ENCODE measurements at places on chromosomes 6 and 20. TPM values are rescaled to one million over a fixed set of nuclear protein-coding genes. Genes with fewer than 3 reads are reported as not detected.

DNA sequence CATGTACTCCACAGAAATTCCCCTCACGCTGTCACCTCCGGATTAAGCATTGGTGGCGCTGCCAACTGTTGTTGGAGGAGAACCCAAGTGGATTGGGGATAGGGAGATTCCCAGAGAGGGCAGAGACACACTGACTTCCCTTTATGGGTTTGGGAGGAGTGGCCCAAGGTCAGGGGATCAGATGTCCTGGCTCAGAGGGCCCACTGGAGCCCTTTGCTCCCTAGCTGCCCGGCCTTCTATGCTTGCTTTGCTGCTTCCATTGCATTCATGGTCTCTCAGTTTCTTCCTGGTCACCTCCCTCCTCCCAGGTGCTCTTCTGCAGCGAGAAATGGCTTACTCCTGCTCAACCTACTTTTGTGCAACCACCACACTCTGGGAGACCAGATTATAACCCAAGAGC, 14.3 kb downstream of the CUL9 start:
- H3K27me3 ChIP-seq = no peaks in the 10 kb centered on the region
- no peak overlapping the region for H3K4me3 ChIP-seq
- peak; percentile 1 for DNase-seq
- no peak overlapping the region for H3K27ac ChIP-seq
- no peaks in the 10 kb centered on the region for H3K4me1 ChIP-seq

DNA sequence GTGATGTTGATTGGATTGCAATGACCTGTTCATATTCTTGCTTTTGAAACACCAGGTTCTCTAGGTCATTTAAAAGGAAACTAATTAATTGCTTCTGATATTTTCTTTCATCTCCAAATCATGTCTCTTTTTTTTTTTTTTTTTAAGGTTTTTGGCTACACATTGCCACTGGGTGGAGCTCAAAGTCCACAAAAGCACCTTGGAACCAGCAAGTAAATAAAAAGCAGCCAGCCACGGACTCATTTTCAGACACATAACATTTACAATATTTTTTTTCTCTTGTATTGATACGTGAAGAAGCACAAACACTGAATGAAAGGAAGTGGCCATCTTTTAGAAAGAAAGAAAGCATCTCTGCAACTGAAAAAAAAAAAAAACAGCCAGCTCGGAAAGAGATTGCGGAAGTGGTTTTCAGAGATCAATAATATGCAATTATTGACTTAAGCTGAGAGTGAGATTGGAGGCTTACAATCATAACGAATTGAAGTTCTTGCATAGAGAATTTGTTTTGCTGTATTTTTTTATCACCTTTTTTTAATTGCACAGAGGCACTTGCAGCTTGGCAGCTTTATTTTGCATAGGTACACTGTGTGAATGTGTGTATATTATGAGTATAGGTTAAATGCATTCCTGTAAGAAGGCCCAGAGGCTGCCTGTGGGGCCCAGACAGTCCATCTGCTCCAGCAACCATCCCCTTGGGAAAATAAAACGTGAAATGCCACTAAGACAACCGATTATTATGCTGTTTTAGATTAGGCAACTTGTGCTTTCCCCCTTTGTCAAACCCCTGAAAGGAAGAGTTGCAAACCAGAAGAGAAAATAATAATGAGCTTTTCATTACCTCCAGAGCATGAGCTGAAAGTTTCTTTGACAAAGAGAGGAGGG, 28.2 kb downstream of the CGA start:
- peak overlapping the region; percentile 2 for H3K4me3 ChIP-seq
- no peak overlapping the region for H3K27ac ChIP-seq
- no peaks in the 10 kb centered on the region for H3K36me3 ChIP-seq
- no peaks in the 10 kb centered on the region for H3K4me1 ChIP-seq
- DNase-seq = no peak

- no peak for DNase-seq
- H3K4me3 ChIP-seq = no peak overlapping the region
- no peaks in the 10 kb centered on the region for H3K36me3 ChIP-seq
- no peaks in the 10 kb centered on the region for H3K27me3 ChIP-seq
- H3K27ac ChIP-seq = no peak overlapping the region
Observed at GRCh38 chr6:143005816-143006215, 54.9 kb upstream of the AIG1 start.

- H3K27me3 ChIP-seq = peaks cover 4% of the 10 kb centered on the region
- no peaks in the 10 kb centered on the region for H3K36me3 ChIP-seq
- H3K4me1 ChIP-seq = no peaks in the 10 kb centered on the region
- no peak overlapping the region for H3K27ac ChIP-seq
- DNase-seq = no peak
Observed at GRCh38 chr20:63137851-63138415, 78.0 kb downstream of the YTHDF1 start.

DNA sequence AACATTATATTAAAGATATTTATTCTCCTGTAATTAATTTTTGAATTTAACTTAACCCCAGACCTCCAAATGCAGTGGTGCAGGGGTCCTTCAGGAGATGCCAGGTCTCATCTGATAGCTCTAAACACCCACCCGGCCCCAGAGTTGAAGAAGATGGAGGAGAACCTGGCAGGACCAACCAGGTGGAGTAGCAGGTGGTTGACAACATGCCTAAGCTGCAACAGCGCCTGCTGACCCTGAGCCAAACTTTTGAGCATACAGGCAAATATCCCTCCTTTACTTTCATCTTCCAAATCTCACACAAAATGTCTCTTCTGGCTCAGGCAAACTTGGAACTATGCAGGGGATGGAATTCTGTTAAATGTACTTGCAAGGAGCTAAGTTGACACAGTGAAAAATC, 145.3 kb upstream of the TCF21 start:
- no peak overlapping the region for H3K4me3 ChIP-seq
- H3K36me3 ChIP-seq = no peaks in the 10 kb centered on the region
- no peak for DNase-seq
- H3K27ac ChIP-seq = no peak overlapping the region

GRCh38 chr6:3391902-3392458, 64.9 kb downstream of the SLC22A23 start:
- no peaks in the 10 kb centered on the region for H3K27me3 ChIP-seq
- no peaks in the 10 kb centered on the region for H3K4me1 ChIP-seq
- no peak overlapping the region for H3K27ac ChIP-seq

DNA sequence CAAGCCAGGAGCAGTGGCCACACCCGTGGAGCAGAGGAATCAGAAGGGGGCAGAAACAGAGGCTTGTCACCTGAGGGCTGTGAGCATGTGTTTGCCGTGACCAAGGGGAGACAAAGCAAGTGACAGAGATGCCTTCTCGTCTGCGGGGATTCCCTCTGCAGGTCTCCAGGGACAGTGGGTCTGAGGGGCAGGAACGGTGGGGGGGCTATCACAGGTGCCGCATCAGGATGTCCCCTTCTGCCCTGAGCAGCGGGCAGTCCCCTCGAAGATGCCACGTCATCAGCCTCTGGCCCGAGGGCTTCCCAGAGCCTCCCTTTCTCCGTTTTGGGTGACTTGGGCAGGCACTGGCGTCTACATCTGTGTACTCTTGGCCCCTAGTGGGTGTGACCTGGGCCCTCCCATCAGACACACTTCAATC, 338.7 kb downstream of the PREX1 start:
- no peaks in the 10 kb centered on the region for H3K36me3 ChIP-seq
- peaks cover 8% of the 10 kb centered on the region for H3K27me3 ChIP-seq
- DNase-seq = no peak

GRCh38 chr20:36238153-36238552, 1.9 kb downstream of the AAR2 start:
- peaks cover 4% of the 10 kb centered on the region for H3K36me3 ChIP-seq
- peaks cover 21% of the 10 kb centered on the region for H3K4me1 ChIP-seq
- peak overlapping the region; percentile 42 for H3K4me3 ChIP-seq
- no peak overlapping the region for H3K27ac ChIP-seq

- H3K4me1 ChIP-seq = peaks cover 8% of the 10 kb centered on the region
- H3K27ac ChIP-seq = no peak overlapping the region
- H3K36me3 ChIP-seq = no peaks in the 10 kb centered on the region
- H3K27me3 ChIP-seq = peaks cover 28% of the 10 kb centered on the region
Observed at GRCh38 chr6:147527197-147527596, 18.7 kb downstream of the SAMD5 start.

GRCh38 chr6:57305107-57305506, 12.3 kb upstream of the PRIM2 start:
- no peaks in the 10 kb centered on the region for H3K36me3 ChIP-seq
- DNase-seq = no peak
- H3K27ac ChIP-seq = no peak overlapping the region
- no peaks in the 10 kb centered on the region for H3K4me1 ChIP-seq
- H3K4me3 ChIP-seq = no peak overlapping the region
- H3K27me3 ChIP-seq = peaks cover 19% of the 10 kb centered on the region

DNA sequence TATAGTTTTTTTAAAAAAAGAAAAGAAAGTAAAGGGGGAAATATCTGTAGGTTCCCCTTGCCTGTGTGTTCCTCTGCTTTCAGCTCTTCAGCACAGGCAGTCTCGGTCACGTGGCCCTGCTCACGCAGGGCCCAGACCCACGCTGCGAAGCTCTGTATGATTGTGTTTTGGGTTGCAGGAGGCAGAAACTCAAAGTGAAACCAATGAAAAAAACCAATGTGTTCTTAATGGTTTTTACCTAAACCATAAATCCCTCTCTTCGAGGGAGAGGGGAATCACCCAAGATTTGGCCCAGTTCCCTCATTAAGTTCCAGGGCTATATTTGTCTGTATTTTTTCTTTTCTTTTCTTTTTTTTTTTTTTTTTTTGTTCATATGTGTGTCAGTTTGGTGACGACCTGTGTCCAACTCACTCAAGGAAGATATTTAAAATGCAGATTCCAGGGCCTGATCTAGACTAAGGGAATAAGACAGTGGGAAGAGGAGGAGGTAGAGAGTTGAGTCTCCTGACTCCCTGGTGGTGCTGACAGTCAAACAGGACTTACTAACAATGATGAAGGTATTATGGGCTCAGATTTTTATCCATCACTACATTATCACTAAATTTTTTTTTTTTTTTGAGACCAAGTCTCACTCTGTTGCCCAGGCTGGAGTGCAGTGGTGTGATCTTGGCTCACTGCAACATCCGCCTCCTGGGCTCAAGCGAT, 33.8 kb upstream of the RREB1 start:
- H3K4me1 ChIP-seq = peaks cover 20% of the 10 kb centered on the region
- no peak overlapping the region for H3K27ac ChIP-seq

- H3K4me1 ChIP-seq = no peaks in the 10 kb centered on the region
- H3K27ac ChIP-seq = no peak overlapping the region
- no peak overlapping the region for H3K4me3 ChIP-seq
- no peaks in the 10 kb centered on the region for H3K36me3 ChIP-seq
- peaks cover 2% of the 10 kb centered on the region for H3K27me3 ChIP-seq
Observed at GRCh38 chr20:59657459-59658046, 53.2 kb downstream of the PHACTR3 start.

GRCh38 chr20:18657575-18657974, 69.7 kb downstream of the DTD1 start:
- H3K36me3 ChIP-seq = no peaks in the 10 kb centered on the region
- no peaks in the 10 kb centered on the region for H3K27me3 ChIP-seq

DNA sequence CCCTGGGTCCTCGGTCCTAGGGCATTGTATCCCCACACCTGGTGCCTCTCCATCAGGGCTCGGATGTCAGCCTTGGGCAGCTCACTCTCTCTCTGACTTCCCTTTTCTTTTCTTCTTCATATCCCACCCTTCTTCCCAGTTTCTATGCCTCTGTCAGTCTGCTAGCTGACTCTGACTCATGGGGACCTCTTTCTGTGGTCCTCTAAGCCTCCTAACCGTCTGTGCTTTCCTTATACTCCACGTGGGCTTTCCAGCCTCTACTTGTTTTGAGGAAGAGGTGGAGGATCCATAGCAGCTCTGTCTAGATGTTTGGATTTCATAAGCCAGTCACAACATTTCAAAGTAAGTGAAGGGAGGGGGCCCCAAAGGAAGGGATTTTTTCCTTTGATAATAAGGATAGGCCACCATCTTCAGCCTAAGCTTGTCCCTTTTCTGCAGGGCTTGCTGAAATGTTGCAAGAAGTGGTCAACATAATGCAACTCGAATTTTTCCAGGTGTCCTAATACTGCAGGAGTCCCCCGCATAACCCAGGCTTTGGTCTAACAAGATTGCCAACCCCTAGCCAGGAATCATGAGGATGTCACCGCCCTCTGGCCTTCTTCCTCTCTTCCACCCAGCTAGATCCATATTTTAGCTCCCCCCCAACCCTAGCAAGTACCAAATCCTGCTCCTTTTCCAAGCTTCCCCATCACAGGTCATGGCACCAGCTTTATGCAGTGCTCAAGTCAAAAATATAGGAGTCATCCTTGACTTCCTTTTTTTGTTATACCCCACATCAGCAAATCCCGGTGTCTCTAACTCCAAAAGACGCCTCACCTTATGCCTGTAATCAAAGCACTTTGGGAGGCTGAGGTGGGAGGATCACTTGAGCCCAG, 8.7 kb upstream of the PLTP start:
- H3K4me1 ChIP-seq = no peaks in the 10 kb centered on the region
- H3K27ac ChIP-seq = no peak overlapping the region
- H3K36me3 ChIP-seq = no peaks in the 10 kb centered on the region
- H3K4me3 ChIP-seq = no peak overlapping the region
- peaks cover 33% of the 10 kb centered on the region for H3K27me3 ChIP-seq

GRCh38 chr6:133428295-133428694, 187.1 kb downstream of the EYA4 start:
- no peak for DNase-seq
- H3K27me3 ChIP-seq = no peaks in the 10 kb centered on the region
- no peak overlapping the region for H3K4me3 ChIP-seq
- H3K4me1 ChIP-seq = no peaks in the 10 kb centered on the region

- peaks cover 13% of the 10 kb centered on the region for H3K4me1 ChIP-seq
- no peak overlapping the region for H3K4me3 ChIP-seq
- DNase-seq = no peak
- no peaks in the 10 kb centered on the region for H3K36me3 ChIP-seq
Observed at GRCh38 chr6:166775180-166775922, 148.3 kb upstream of the RPS6KA2 start.

GRCh38 chr6:73121421-73121993, 103.8 kb downstream of the KHDC1L start:
- H3K4me3 ChIP-seq = no peak overlapping the region
- no peaks in the 10 kb centered on the region for H3K4me1 ChIP-seq
- no peak overlapping the region for H3K27ac ChIP-seq
- H3K36me3 ChIP-seq = peaks cover 3% of the 10 kb centered on the region
- no peak for DNase-seq

- no peak overlapping the region for H3K27ac ChIP-seq
- H3K4me3 ChIP-seq = no peak overlapping the region
- no peaks in the 10 kb centered on the region for H3K36me3 ChIP-seq
Observed at GRCh38 chr20:40668449-40669228, 20.4 kb downstream of the MAFB start.

Gene RBPJL
- total RNA-seq = not detected

Gene RAB32
- total RNA-seq = 0.99 TPM

Gene MUCL3
- not detected for total RNA-seq

Gene HLA-DMA
- 32.1 TPM for total RNA-seq

Gene MAN1A1
- 19.5 TPM for total RNA-seq

Gene PCSK2
- total RNA-seq = not detected

Gene RIMS1
- not detected for total RNA-seq

Gene ATP6V1G2
- total RNA-seq = 5.5 TPM
